Stimulated activated CD8-positive, alpha-beta memory T cell treated with anti-CD3 and anti-CD28 coated beads, Interleukin-7, amount 100 ng/mL, for 4 hours (primary cell): ENCODE measurements at places on chromosomes 5 and 9.

- no peak for DNase-seq
Measured at GRCh38 chr5:81838307-81838906, 87.5 kb upstream of the SSBP2 start.

DNA sequence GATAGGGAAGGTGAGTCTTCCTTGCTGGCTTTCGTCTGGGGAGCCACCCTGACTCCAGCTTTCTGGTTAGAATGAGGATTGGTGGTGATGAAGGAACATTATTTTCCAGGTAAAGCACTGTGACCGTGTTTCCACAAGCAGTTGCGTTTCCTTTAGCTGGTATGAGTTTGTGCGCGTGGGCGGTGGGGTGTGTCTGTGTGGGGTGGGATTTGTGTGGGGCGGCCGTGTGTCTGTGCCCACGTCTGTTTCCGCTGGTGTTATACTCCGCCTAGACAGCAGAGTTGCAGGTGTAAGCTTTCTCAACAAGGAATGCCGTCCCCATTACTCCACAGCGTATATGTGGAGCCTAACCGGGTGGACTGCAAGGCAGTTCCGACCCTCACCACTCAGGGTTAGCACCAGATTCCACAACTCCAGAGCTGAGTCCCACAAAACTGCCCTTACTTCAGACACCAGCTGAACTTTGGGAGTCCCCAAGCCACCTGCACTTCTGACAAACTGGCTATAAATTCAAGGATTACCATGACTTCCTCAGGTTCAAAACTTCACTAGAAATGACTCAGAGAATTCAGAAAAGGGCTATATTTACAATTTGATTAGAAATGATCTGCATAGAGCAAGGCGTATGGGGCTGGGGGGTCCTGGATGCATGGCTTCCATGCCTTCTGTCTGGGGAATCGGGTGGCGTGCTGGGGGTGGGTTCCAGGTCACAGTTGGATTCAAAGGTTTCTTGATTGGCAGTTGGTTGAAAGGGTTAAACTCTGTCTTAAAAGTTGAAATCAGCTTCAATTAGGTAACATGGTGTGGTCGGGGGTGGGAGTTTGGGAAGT is 29.8 kb downstream of the PROP1 start:
- peak; percentile 7 for DNase-seq

DNA sequence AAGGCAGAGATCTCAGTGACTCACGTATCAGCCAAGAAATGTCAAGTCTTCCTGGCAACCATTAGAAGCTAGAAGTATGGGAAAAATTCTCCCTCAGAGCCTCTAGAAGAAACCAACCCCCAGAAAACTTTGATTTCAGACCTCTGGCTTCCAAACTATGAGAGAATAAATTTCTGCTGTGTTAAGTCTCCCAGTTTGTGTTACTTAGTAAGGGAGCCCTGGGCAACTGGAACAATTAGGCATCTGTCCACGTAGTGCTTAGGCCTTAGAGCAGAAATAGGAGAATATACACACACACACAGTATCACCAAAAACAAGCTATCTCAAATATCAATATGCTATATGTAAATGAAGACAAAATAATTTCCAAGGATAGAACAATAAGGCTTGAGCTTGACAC is 894.8 kb upstream of the CDH10 start:
- no peak for DNase-seq

- DNase-seq: no peak
Measured at GRCh38 chr5:74424162-74424868, 216.2 kb downstream of the ENC1 start.

GRCh38 chr5:10172247-10172646 is 77.4 kb downstream of the ATPSCKMT start:
- no peak for DNase-seq

- no peak for DNase-seq
Measured at GRCh38 chr5:6701491-6701890, 11.7 kb upstream of the TENT4A start.

DNA sequence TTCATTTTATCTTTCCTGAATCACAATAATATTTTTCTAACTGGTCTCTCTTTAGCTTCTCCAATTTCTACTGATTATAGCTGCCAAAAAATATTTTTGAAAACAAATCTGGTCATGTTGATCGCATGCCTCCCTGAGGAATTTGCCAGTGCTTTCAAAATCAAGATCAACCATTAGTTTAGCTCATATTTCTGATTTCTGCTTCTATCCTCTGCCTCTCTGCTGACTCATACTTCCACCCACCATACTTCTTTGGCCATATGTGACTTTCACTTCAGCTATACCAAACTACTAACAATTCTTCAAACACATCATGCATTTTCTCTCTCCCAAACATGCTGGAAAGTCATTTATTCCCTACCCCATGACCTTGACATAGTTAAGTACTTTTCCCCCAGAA is 636.5 kb downstream of the TLE1 start:
- no peak for DNase-seq

DNA sequence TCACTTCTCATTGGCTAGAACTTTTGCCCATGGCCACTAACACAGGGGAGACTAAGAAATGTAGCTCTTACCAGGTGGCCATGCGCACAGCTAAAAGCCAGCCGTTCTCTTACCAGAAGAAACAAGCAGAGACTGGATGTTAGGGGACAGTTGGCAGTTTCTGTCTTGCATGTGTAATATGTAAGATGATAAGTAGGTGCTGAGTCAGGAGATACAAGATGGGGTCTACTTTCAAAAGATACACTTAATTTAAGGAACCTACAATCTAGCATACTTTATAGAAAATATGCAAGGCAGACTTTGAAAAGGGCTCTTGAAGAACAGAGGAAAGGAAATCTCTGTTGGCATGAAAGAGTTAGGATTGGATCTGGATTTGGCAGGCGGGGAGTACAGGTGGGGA is 244.5 kb downstream of the ZSWIM6 start:
- DNase-seq: no peak

GRCh38 chr9:121363622-121363961 is 6.5 kb downstream of the STOM start:
- no peak for DNase-seq

- DNase-seq: no peak
Measured at GRCh38 chr5:40399349-40399748, 280.4 kb upstream of the PTGER4 start.

DNA sequence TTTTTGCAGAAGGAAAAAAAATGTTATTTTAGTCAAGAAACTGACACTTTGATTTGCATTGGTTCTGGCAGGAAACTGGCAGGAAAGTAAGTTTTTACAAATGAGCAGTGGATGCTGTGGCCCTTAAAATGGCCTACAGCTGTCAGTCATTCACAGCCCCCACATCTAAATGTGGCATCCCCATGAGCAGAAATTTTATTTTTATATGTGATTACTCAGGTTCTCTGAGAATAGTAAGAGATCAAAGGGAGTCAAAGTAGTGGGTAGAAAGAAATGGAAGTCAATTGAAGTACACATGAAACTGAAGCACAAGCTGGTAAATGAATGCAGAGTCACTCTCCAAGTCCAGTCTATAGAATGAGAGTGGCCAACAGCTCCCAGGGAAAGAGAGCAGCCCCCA is 80.3 kb downstream of the ENC1 start:
- no peak for DNase-seq

GRCh38 chr5:37248421-37248969 is 681 bp downstream of the CPLANE1 start:
- DNase-seq: no peak

DNA sequence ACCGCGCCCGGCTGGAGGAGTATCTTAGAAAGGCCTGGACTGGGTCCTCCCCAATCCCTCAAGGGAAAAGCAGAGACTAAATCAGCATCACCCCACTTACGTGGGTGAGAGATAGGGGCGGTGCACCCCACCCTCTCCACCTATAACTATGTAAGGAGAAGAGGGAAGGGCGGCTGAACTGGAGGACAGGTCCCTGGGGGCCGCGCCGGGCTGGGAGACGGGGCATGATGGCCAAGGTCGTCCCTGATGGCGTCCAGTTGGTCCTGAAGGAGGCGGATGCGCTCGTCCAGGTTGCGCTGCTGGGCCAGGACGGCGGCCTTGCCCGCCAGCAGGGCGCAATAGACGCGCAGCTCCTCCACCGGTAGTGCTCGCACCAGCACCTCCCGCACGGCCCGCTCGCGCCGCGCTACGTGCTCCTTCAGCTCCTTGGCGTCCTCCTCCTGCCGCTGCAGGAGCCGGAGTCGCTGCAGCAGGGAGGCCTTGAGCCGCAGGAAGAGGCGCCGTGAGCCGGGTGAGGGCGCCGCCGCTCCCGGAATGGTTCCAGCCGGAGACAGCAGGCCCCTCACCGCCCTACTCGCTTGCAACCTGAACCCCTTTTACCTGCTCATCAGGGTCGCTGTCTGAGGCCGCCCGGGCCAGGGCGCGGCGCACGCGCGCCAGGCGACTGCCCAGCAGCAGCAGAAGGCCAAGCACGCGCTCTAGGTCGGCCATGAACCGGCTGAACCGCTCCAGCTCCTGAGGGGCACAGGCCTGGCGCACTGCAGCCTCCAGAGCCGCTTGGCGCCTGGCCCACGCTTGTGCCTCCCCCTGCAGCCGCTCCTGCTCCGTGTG is 7.6 kb downstream of the SHROOM1 start:
- no peak for DNase-seq

DNA sequence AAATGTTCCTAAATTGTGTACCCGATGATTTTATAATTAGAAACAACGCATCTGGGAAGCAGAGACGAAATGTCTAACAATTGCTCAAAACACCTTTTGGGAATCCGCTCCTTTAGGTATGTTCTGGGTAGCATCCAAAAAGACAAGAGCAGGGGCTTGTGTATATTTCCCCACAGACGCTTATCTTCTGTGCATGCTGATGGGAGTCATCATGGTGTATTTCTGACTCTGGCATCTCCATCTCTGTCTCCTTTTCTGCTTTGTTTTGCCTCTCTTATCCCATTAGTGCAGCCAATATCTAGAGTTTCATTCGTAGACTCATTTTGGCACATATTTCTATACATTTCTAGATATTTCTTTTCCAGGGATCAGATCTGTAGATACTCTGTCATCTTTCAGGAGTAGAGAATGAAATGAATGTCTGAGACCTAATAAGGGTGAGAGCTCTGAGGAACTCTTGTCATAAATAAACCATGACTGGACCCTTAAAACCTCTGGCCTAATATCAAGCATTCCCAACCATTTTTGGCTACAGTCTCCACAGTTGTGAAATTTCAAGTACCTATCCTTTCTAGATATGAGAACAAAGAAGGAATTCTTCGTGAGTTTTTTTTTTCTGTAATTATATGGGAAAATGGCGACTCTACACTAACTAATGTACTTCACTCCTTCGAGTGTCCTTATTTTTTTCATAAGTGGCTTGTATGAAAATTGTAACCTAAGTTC is 508.2 kb downstream of the ACTL7B start:
- no peak for DNase-seq

- DNase-seq: no peak
Measured at GRCh38 chr5:156356238-156356637, 29.3 kb downstream of the SGCD start.

- DNase-seq: no peak
Measured at GRCh38 chr5:90424245-90424644, 14.7 kb upstream of the CETN3 start.

- no peak for DNase-seq
Measured at GRCh38 chr9:113219969-113220368, 1.1 kb downstream of the FKBP15 start.

- DNase-seq: no peak
Measured at GRCh38 chr5:95850391-95850894, 27.9 kb upstream of the GLRX start.

DNA sequence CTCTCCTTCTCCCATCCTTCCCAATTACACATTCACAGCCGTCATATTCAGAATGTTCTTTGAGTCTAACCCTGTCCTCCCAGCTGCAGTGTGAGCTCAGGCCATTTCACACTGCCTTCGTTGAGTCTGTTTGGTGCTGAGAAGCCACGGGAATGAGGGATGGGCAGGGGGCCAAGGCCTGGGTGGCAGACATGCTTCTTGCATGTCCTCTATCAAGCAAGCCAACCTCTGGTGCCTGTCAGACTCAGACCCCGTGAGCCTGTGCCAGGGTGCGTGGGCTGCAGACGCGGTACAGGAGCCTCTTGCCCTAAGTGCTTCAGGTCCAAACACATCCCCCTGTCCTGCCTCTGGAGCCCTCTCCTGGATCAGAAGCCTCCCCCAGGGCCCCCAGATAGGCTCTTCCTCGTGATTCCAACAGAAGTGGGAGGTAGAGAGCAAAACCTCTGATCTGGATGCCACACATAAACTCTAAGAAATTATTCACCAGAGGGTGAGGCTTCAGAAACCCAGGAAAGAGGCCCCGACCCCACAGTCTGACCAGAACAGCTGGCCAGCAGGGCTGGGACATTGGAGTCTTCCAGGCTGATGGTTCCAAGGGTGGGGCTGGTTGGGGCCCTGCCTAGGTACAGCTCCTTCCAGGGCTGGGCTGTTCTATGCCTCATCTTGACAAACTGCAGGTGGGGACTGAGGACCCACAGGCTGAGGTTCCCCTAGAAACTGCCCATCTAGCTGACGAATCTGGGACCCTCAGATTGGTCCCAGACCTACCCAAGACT is 46.7 kb upstream of the CDKN2AIPNL start:
- DNase-seq: no peak

DNA sequence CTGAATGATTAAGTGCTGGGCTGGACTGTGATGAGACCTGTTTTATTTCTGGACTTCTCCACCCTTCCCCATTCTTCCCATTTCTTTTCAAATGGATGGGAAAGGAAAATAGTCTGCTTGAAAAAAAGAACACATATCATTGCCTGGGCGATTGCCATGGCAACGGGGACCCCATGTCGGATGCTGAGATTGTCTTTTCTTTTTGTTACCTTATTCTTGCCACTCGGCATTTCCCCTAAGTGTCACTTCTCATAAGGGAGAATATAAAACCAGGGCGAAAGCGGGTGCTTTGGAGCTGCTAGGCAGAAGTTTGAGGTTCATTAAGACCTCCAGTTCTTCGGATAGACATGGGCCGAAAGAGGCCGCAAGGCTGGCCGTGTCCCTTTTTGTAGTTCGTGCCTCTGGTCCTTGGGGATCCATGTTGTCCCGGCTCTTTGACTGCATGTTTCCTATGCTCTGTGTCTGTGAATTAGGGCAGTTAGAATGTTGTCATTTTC is 763 bp downstream of the FGD3 start:
- DNase-seq: no peak

DNA sequence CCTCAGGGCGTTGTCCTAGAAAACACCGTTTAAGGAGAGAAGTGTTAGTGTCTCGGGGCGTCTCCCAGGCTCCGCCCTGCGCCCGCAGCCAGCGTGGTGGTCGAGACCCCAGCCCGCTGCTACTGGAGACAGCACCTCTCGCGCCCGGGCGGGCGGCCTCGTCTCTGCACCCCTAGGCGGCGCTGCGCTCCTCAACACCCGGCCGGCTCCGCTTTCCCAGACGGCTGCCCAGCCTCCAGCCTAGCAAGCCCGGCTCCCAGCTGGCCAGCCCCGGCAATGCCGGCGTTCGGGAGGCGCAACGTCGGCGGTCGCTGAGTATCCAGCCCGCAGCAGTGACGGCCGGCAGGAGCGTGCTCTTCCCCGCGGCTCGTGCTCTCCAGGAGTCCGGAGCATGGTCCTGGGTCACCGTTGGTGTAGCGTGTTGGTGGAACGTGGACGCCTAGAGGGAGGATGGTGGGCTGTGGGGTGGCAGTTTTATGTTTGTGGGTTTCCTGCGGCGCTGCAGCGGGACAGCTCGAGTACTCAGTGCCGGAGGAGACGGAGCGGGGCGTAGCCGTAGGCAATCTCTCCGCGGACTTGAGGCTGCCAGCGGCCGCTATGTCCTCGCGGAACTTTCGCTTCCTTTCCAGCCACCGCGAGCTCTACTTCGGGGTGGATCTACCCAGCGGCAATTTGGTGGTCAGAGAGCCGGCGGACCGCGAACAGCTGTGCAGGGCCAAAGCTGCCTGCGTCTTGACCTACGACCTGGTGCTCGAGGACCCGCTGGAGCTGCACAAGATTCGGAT is 536 bp downstream of the PCDHAC1 start:
- no peak for DNase-seq

GRCh38 chr9:26457151-26457550 is 435.5 kb downstream of the CAAP1 start:
- DNase-seq: no peak

- no peak for DNase-seq
Measured at GRCh38 chr5:83026930-83027687, 50.1 kb downstream of the TMEM167A start.
